B cell (primary cell): ENCODE measurements at places on chromosomes 12 and 14. TPM values are rescaled to one million over a fixed set of nuclear protein-coding genes. Genes with fewer than 3 reads are reported as not detected.

DNA sequence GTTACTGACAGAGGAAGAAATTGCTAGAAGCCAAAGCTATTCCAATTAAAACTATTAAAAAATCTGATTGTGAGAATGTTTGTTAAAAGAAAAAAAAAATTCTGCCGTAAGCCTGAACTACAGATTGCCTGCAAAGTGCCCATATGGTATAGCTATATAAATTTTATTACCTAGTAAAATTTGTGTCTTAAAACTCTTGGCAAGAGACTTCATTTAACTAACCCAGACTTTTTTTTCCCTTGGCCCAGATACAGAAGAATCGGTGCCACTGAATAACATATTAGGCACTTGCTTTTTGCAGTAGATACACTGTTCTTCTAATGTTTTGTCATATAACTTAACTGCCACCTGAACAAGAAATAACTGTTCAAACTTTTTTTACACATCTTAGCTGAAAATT, 125.5 kb downstream of the RPS29 start:
- H3K4me1 ChIP-seq: no peaks in the 10 kb centered on the region
- H3K27ac ChIP-seq: no peak overlapping the region
- H3K27me3 ChIP-seq: no peaks in the 10 kb centered on the region

DNA sequence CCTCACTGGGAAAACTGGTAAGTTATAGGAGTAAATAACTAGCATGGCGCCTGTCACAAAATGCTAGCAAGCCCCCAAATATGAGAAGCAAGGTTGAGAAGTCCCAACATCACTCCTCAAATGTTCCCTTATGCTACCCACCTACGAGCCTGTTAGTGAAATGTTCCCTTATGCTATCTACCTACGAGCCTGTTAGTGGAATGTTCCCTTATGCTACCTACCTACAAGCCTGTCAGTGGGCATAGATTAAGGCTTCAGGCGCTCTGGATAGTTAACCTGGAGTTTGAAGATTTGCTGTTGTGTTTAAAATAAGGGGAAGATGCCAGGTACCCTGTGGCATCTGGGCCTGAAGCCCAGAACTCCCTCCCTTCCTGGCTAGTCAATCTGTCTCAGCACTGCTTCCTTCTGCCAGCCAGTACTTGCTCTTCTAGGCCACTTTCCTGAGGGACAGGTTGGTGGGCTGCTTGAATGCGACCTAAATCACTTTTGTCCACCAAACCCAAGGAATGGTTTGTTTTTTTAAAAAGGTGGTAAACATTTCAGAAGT, 67.1 kb upstream of the SINHCAF start:
- peaks cover 81% of the 10 kb centered on the region for H3K36me3 ChIP-seq
- no peaks in the 10 kb centered on the region for H3K27me3 ChIP-seq
- H3K4me3 ChIP-seq: no peak overlapping the region
- H3K27ac ChIP-seq: no peak overlapping the region
- DNase-seq: no peak
- no peaks in the 10 kb centered on the region for H3K4me1 ChIP-seq

GRCh38 chr14:98252820-98253219, 1019.2 kb downstream of the BCL11B start:
- no peak overlapping the region for H3K27ac ChIP-seq
- no peaks in the 10 kb centered on the region for H3K27me3 ChIP-seq

The TAMALIN gene
- total RNA-seq: 136 and 139 TPM in 2 replicates

DNA sequence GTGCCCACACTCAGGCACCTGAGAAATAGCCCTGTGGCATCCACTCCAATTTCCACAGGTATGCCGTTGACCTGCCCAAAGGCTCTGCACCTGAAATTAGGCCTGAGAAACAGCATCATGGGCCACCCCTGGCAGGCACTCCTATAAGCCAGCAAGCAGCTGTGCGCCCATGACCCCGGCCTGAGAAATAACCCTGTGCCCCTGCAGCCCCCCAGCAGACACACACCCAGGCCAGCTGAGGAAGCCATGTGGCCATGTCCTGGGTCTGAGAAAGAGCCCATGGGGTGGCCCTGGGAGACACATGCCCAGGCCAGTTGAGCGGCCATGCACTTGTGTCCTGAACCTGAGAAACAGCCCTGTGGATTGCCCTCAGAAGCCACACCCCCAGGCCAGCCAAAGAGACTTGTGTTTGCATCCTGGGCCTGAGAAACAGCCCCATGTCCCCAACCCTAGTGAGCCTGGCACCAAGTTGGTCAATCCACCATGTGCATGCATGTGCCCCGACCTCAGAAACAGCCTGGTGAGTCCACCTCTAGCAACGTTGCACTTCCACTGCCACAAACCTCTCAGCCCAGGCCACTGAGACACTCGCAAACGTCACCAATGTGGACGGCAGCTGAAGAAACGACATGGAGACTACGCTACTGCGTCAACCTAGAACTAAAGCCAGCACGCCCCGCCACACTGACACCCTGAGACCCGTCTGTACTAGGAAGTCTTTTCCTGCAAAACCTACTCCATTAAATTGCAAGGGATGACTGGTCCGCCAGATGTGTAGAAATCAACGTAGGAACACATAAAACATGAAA, 411.9 kb downstream of the TMEM121 start:
- peaks cover 4% of the 10 kb centered on the region for H3K4me1 ChIP-seq
- no peaks in the 10 kb centered on the region for H3K36me3 ChIP-seq
- H3K27ac ChIP-seq: no peak overlapping the region
- no peak for DNase-seq

GRCh38 chr12:97386133-97386581, 76.4 kb upstream of the RMST start:
- H3K27me3 ChIP-seq: no peaks in the 10 kb centered on the region
- no peak overlapping the region for H3K4me3 ChIP-seq
- no peaks in the 10 kb centered on the region for H3K36me3 ChIP-seq
- DNase-seq: no peak
- H3K4me1 ChIP-seq: no peaks in the 10 kb centered on the region
- no peak overlapping the region for H3K27ac ChIP-seq

DNA sequence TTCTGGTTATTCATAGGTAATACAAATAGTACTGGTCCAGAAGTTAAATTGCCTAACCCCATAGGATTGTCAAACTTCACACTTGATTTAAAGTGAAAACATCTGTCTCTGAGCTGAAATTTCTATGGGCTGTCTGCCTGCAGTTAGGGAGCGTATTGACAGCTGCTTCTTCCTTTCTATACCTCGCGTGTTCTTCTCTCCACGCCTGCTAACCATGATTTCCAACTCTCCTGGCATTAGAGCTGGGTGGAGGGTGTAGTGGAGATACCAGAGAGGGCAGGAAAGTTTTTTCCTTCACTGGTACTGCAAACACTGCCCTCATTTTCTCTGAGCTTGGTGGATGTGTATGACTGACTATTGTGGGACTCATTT, 429.0 kb upstream of the FBXO33 start:
- H3K4me1 ChIP-seq: no peaks in the 10 kb centered on the region
- H3K27me3 ChIP-seq: no peaks in the 10 kb centered on the region
- no peak overlapping the region for H3K27ac ChIP-seq
- no peak overlapping the region for H3K4me3 ChIP-seq
- H3K36me3 ChIP-seq: no peaks in the 10 kb centered on the region
- no peak for DNase-seq

DNA sequence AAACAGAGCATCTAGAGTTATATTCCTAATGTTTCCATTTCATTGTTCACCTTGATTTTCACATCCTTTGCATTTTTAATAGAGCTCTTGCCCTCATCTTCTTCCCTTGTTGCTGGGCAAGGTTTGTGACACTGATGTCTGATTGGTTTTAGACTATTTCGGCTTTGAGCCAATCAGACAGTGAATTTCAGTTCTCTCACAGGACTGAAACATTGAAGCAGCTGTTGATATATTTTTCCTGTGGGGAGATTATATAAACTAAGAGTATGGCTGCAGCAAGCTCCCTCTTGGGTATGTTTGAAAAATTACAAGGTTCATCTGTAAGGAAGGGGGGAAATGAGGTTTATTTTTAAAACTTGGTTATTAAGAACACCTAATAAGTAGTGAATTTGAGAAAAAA, 51.2 kb downstream of the ATF7IP start:
- DNase-seq: peak; percentile 69
- H3K27me3 ChIP-seq: no peaks in the 10 kb centered on the region
- peaks cover 22% of the 10 kb centered on the region for H3K36me3 ChIP-seq
- peaks cover 45% of the 10 kb centered on the region for H3K4me1 ChIP-seq

- H3K4me3 ChIP-seq: no peak overlapping the region
- DNase-seq: no peak
- no peaks in the 10 kb centered on the region for H3K36me3 ChIP-seq
- H3K27ac ChIP-seq: no peak overlapping the region
- H3K4me1 ChIP-seq: no peaks in the 10 kb centered on the region
Measured at GRCh38 chr14:57656853-57657252, 163.2 kb upstream of the CCDC198 start.

GRCh38 chr12:116513944-116514343, 45.2 kb upstream of the MAP1LC3B2 start:
- H3K4me1 ChIP-seq: peaks cover 1% of the 10 kb centered on the region
- H3K36me3 ChIP-seq: no peaks in the 10 kb centered on the region
- no peak overlapping the region for H3K4me3 ChIP-seq
- H3K27ac ChIP-seq: no peak overlapping the region
- no peak for DNase-seq

DNA sequence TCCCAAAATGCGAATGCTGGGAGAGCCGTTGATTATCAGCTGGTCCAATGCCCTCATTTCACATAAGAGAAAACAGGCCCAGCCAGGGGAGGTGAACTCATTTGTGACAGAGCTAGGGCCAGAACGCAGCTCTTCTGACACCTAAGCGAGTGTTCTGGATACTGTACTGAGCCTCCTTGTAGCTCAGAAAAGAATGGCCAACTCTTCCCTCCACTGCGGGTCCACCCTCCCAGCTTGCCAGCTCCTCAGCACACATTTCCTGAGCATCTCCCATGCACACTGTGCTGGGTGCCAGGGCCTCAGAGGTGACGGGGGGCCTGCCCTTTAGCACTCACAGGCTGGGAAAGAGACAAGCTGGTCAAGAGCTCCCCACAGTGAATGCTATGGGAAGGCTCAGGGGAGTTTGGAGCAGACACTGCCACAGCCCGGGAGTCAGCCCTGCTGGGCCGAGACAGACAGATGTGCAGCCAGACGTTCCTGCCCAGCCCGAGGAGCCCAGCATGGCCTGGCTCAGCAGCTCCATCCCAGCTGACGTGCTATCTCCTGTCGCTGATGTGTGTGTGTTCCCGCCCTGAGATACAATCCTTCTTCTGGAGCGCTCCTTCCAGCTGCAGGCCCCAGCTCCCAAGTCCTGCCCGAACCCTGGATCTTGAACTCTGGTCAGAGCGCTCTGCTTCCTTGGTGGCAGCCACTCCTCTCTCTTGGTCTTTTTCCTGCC, 3.5 kb downstream of the CMTM5 start:
- no peak for DNase-seq
- no peak overlapping the region for H3K4me3 ChIP-seq
- no peak overlapping the region for H3K27ac ChIP-seq
- no peaks in the 10 kb centered on the region for H3K4me1 ChIP-seq
- H3K27me3 ChIP-seq: peaks cover 16% of the 10 kb centered on the region

DNA sequence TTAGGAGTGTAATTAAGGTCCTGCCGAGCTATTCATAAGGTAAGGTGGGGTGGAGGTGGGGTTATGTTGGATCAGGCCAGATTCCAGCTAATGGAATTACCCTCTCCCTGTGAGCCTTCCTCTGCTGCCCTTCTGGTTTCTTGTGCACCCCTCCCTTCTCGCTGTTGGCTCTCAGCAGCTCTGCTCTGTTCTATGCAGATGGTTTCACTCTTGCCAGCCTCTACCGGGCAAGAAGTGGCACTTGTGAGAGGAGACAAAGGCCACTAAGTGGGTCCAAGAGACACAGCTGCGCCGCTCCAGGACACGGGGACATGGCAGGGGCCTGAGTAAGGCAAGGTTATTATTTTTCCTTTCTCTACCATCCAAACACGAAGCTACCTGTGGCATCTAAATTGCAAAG, 334.4 kb downstream of the EMP1 start:
- peaks cover 18% of the 10 kb centered on the region for H3K4me1 ChIP-seq
- no peaks in the 10 kb centered on the region for H3K27me3 ChIP-seq
- H3K27ac ChIP-seq: no peak overlapping the region
- H3K36me3 ChIP-seq: no peaks in the 10 kb centered on the region
- DNase-seq: no peak
- H3K4me3 ChIP-seq: no peak overlapping the region

DNA sequence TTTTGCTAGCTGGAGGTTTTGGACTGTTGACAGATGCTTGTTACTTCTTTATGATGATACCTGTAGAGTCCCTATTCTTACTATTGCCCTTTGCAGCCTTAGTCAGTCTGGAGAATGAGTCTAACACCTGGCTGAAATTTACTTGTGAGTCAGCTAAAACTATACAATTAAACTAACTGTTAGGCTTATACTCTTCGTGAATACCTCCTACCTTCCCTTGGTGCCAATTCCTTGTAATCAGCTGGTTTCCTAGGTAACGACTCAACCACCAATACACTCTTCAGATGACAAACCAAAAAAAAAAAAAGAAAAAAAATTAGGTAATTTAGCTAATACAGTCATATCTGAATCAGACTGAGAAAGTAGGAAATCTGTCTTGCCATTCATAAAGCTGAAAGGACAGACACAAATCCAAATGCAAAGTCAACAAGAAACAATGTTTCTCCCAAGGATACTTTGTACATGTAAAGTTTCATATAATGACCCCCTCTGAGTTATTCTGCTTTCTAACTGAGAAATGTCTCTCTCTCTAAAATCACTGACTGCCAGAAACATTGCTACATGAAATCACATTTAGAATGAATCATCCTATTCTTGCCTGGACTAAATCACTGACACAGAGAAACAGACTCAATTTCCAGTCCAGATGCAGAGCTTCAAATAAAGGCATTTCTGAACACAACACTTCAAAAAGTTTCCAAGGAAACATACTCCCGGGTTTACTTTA, 56.5 kb upstream of the CDKL1 start:
- H3K4me3 ChIP-seq: no peak overlapping the region
- no peak for DNase-seq
- H3K27me3 ChIP-seq: no peaks in the 10 kb centered on the region
- H3K36me3 ChIP-seq: peaks cover 70% of the 10 kb centered on the region

DNA sequence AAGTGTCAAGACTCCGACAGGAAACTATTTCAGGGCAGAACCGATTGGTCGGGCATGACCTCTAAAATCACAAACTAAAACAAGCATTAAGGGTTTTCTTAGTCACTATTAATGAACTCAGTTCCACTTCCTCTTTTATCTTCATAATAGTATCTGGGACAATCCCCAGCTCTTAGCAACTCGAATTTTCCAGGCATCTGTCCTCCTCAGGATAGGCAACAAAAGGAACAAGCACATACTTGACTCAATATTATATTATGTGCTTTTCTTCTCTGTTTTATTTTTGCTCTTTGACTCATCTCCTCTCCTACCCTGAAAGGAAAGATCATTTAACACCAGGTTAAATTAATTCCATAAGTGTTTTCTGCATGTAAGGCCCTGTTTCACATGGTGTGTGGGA, 638.3 kb upstream of the TBX3 start:
- no peaks in the 10 kb centered on the region for H3K36me3 ChIP-seq
- no peak overlapping the region for H3K27ac ChIP-seq
- DNase-seq: no peak
- H3K27me3 ChIP-seq: no peaks in the 10 kb centered on the region
- H3K4me3 ChIP-seq: no peak overlapping the region

The ADCY4 gene
- 5.8 and 7.8 TPM in 2 replicates for total RNA-seq

DNA sequence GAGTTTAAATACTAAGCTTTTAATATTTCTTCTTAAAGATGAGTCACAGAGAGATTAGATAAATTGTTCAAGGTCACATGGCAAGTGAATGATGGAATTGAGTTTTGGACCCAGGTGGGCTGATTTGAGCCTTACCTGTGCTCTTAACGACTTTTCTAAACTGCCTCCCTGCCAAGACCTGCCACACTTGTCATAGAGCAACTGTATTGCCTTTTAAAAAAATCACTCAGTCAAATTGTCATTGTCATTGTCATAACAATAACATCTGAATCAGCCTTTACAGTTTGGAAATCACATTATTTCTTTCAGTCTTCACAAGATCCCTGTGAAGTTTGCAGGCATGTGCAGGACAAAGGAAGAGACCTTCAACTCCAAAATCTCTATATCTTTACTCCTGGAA, 25.7 kb downstream of the SLC4A8 start:
- no peaks in the 10 kb centered on the region for H3K4me1 ChIP-seq
- no peaks in the 10 kb centered on the region for H3K27me3 ChIP-seq
- no peaks in the 10 kb centered on the region for H3K36me3 ChIP-seq
